CD4-positive, alpha-beta T cell treated with Interleukin-2 at 100 ng/mL for 4 hours (primary cell): ENCODE measurements at places on chromosomes 13 and 19.

GRCh38 chr13:59906413-59907049, 257.2 kb downstream of the DIAPH3 start:
- peak; percentile 6 for DNase-seq

- no peak for DNase-seq
Measured at GRCh38 chr13:33349986-33350826, 64.7 kb upstream of the STARD13 start.

- no peak for DNase-seq
Measured at GRCh38 chr13:60838581-60838980, 441.6 kb downstream of the TDRD3 start.

GRCh38 chr19:36051637-36052036, 2.4 kb downstream of the THAP8 start:
- no peak for DNase-seq

- DNase-seq, result no peak
Measured at GRCh38 chr19:5308451-5309437, 31.9 kb downstream of the PTPRS start.

- DNase-seq, result no peak
Measured at GRCh38 chr13:113886561-113887112, 22.8 kb upstream of the GAS6 start.

DNA sequence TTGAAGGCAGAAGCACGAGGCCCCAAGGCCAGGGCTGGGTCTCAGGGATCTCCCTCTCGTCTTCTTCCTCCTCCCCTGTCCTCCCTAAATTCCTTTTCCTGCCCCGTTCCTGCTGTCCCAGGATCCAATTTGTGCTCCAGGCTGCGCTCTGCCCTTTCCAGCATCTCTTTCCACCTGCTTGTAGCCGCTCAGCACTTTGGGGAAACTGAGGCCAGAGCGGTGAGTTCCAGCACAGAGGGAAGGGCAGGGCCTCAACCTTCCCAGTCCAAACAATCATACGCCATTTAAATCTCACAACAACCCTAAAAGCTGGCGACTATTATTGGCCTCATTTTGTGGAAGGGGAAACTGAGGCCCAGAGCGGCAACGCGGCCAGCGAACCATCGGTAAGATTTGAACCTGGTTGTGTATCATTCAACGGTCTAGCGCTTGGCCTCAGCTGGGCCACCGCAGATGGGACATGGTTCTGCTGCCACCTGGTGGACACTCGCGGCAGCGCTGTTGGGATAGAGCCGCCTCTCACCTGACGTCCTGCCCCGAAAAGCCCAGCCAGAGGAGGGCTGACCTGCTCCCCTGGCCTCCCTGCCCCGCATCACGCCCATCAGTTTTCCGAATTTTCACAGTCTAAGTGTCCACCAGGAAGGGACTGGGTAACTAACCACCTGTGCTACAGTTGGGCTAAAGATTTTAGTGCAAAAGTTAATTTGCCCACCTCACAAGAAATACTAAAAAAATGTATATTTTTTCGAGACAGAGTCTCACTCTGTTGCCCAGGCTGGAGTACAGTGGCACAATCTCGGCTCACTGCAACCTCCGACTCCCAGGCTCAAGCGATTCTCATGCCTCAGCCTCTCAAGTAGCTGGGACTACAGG, 4.2 kb upstream of the RPL18A start:
- peak; percentile 92 for DNase-seq

GRCh38 chr19:5075597-5075996, 106.7 kb downstream of the KDM4B start:
- DNase-seq, result no peak

- peak; percentile 71 for DNase-seq
Measured at GRCh38 chr19:47107202-47107952, 6.2 kb downstream of the ZC3H4 start.

DNA sequence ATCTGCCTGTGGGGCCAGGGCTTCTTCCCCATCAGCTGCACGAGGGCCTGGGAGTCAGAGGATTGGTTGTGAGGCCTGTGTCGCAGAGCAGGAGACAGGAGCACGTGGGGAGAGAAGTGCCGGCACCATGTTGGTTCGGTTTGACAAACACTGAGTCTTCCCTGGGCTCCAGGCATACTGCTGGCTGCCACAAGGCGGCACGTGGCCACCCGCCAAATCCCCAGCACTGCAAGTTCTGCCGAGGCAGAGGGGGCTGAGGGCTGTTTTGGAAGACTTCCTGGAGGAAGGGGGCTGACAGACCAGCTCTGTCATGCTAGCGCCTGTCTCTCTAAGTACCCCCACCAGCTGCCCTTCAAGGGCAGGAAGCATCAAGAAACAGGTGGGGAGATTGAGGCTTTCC, 9.5 kb downstream of the SHANK1 start:
- no peak for DNase-seq

DNA sequence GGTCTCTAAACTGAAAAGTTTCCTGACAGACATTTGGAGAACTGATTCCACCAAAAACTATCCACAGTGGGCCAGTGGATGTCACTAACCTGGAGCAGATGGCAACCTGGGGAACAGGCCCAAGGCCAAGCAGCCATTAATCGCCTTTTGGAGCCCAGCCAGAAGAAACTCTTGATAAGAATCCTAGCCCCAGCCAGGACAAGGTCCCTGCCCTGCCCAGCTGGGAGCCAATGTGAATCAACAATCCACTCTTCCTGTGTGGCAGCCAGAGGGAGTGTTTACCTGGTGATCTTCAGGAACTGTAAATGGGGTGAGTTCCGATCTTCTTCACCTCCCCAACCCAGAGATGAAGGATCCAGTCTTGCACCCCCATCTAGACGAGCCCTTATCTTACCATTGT, 14.5 kb upstream of the IGSF23 start:
- DNase-seq, result no peak
